Upper lobe of right lung (tissue), 1 donor: ENCODE measurements at places on chromosomes 1 and 21. TPM values are rescaled to one million over a fixed set of nuclear protein-coding genes. Genes with fewer than 3 reads are reported as not detected.

DNA sequence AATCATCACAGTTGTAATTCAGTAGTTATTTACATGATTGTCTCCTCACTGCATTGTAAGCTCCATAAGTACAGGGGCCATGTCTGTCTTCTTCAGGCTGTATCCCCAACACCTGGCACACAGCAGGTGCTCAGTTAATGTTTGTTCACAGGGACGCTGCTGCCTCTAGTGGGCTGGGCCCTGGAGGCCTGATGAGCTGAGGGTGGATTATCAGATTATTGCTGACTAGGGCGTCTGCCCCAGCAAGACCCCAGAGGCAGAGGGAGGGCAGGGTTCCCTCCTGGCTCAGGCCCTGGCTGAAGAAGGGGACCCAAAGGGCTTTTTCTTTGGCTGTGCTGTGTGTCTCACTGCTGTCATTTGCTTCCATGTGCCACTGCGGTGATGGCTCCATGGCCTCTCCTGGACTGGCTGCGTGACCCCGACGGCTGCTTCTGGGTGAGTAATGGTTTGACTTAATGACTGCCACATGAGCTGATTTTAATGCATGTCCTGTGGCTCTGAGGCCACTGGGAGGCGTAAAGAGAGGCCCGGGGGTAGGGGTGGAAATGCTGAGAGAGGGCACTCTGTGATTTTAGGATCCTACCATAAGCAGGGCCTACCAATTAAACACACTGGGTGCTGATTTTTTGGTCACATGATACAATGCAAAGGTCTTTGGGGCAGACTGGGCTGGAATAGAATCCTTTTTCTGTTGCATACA is 20.8 kb upstream of the EPB41 start:
- no peak for DNase-seq

DNA sequence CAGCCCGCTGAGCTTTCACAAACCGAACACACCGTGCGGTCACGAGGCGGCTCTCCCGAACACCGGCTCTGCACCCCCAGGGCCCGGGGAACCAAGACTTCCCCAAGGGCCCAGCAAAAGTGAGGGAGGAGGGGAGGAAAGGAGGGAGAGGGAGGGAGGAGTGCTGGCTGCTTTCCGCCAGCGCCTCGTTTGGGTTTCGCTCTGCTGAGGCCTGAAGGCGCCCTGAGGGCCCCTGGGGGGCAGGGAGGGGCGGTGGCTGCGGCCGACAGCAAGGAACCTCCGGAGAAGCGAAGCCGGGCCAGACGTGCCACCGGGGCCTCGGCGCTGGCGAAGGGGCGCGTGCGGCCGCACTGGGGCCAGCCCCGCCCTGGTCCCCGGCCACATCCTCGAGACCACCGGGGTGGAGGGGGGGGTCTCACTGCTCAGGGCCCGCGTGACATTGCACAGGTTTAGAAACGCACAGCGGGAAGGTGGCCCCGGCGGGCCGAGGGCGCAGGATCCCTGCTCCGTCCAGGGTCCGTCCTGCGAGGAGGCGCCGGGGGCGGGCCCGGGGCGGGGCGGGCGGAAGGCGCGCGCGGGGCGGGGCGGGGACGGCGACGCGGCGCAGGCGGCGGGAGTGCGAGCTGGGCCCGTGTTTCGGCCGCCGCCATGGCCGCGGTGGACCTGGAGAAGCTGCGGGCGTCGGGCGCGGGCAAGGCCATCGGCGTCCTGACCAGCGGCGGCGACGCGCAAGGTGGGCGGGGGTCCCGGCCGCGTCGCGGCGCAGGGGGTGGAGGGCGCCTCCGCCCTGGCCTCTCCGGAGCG is at the start of gene PFKL:
Gene PFKL, plus strand, starts transcription at position 596 of the 804 bp plus-strand sequence. Its CDS starts 53 bp downstream, at position 649.
- DNase-seq: peak; percentile 89

DNA sequence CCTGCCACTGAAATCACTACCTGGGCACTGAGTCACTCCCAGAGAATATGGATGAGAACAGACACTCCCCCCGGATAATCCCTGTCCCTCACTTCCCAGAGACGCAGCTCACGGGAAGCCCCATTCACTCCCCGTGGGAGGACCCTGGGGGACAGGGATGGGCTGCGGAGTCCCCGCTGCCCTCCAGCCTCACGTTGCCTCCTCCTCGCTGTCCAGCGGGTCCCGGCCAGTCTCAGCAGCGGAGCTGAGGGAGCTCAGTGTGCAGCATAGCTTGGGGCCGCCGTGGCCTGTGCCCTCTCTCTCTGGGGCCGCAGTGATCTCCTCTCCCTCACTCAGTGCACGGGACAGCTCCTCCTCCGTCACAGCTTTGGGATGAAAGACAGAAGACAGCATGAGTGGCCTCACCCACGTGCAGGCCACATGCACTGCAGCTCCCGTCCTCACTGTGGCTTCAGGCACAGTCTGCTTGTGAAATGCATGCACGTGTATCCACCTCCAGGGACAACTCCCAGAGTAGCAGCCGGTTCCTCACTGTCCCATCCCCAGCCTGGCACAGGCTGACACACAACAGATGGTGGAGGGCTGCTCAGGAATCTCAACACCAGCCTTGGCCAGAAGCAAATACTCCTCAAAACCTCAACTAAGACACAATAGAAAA is 7.4 kb downstream of the CFAP410 start:
- DNase-seq: no peak

GRCh38 chr1:59697150-59697800 is 117.5 kb upstream of the HOOK1 start:
- DNase-seq: no peak

- DNase-seq: peak; percentile 77
Measured at GRCh38 chr1:200890818-200891773, 3.6 kb upstream of the INAVA start.

GRCh38 chr1:226223157-226223785 is at the start of gene MIXL1:
MIXL1 (plus strand) TSS chr1:226223664; CDS start chr1:226223682, 18 bp downstream.
- no peak for DNase-seq

DNA sequence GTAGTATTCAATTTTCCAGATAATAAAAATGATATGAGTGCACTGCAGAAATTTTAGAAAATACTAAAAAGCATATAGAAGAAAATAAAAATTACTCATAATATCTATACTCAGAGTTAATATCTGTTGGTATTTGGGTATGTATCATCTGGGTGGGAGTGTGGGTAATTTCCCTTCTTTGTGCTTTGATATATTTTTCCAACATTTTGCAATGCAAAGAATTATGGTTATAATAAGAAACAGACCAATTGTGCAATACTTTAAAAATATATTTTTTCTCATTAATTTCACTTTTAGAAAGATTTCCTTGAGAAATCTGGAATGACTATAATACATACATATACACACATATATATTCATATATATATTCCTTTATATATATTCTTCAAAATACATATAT is 665.7 kb downstream of the ADGRL2 start:
- DNase-seq: no peak

- DNase-seq: no peak
Measured at GRCh38 chr1:45490121-45490625, 790 bp downstream of the TESK2 start.

GRCh38 chr1:161720422-161720821 is 922 bp upstream of the FCRLB start:
- no peak for DNase-seq

GRCh38 chr1:46581681-46582455 is 22.2 kb downstream of the MKNK1 start:
- no peak for DNase-seq

- DNase-seq: no peak
Measured at GRCh38 chr1:100485855-100486258, 52.1 kb upstream of the GPR88 start.

GRCh38 chr1:52032124-52032784 is 1.4 kb downstream of the KTI12 start:
- DNase-seq: no peak

- DNase-seq: no peak
Measured at GRCh38 chr1:17158961-17159360, 39.7 kb upstream of the PADI2 start.

GRCh38 chr1:54270543-54270942 is 70.6 kb downstream of the MRPL37 start:
- no peak for DNase-seq

DNA sequence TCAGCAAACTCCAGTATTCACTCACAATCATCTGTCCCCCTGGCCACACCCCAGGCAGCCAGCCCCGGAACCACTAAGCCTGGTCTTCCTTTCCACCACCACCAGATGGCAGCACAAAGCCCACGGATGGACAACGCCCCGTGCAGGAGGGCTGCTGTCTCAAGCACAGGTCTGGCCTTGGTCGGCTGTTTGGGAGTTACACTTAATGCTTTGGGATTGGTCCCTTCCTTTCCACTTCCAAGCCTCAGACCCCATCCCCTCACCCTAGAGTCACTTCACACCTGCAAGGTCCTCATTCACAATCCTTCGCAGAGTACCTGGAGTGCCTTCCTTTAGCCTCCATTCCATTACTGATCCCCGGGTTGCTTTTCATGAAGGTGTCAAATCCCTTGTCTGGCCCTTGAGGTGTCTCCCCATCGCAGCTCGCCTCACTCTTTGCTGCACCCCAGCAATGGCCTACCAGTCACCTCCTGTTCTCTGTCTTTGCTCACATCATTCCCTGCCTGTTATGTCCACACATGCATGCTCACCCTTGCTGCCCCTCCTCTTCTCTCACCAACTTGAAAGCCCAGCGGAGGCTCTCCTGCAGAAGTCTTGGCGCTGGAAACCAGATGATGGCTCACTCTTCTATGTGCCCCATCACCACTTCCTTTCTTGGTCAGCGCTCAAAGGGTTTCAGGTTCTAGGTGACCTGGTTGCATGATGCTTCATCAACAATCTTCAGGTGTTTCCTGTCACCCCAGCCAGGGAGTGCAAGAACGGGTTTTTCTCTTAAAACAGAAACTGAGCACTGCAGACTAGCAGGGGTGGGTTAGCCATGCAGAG is 24.9 kb upstream of the KCNA2 start:
- DNase-seq: peak; percentile 87

The KIF26B gene
- 3.4 TPM for total RNA-seq

The ACOT11 gene
- total RNA-seq: 5.0 TPM

The TSEN15 gene
- 27.2 TPM for total RNA-seq

The PLXNA2 gene
- total RNA-seq: 98.5 TPM

The CENPS gene
- total RNA-seq: 10.2 TPM

The CLCA4 gene
- not detected for total RNA-seq

The AGBL4 gene
- total RNA-seq: not detected
